B cell (primary cell): ENCODE measurements at places on chromosomes 2 and 18.

DNA sequence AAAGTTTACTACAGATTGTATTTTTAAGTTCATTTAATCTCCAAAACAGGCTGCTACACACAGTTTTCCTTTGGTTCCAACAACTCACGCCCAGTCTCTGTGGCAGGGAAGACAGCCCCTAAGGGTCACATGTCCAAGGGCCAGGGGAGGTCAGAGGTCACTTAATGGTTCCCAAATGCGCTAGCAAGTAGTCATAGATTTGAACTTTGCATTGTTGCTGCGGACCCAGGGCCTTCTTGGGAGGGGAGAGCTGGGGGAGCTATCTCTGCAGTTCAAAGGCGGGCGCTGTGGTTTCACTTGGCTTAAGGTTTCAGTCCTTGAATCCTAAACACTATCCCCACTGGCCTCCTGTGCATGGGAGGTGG is 74.8 kb upstream of the ZNF532 start:
- no peak for DNase-seq
- no peaks in the 10 kb centered on the region for H3K36me3 ChIP-seq
- H3K27ac ChIP-seq, result no peak overlapping the region
- no peak overlapping the region for H3K4me3 ChIP-seq
- peaks cover 13% of the 10 kb centered on the region for H3K4me1 ChIP-seq

- H3K27ac ChIP-seq, result no peak overlapping the region
- no peak overlapping the region for H3K4me3 ChIP-seq
- DNase-seq, result no peak
- H3K27me3 ChIP-seq, result no peaks in the 10 kb centered on the region
Observed at GRCh38 chr18:79866889-79867574, 69.3 kb downstream of the KCNG2 start.

- H3K36me3 ChIP-seq, result no peaks in the 10 kb centered on the region
- no peak overlapping the region for H3K27ac ChIP-seq
- H3K4me1 ChIP-seq, result peaks cover 32% of the 10 kb centered on the region
Observed at GRCh38 chr2:10119601-10120157, 2.9 kb upstream of the RRM2 start.

DNA sequence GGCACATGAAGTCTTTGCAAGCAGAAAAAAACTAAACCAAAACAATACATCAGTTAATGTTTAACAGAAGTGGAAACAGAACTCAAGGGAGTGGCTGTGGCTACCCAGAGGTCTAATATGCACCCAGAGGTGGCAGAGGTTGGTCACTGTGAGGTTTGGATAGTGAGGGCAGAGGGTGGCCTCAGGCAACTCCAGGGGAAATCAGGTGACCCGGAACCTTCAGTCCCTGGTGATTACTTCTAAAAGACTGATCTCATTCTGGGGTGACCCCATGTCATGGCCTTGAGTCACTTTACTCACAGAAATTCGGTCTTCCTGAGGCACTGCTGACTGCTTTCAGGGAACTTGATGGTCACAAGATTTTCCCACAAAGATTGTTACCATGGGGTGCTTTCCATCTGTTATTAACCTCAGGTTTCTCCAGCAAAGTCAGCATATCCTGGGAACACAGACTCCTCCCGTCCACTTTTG is 99.4 kb downstream of the TMEM17 start:
- peaks cover 3% of the 10 kb centered on the region for H3K4me1 ChIP-seq
- no peak for DNase-seq
- H3K27ac ChIP-seq, result no peak overlapping the region
- no peak overlapping the region for H3K4me3 ChIP-seq
- no peaks in the 10 kb centered on the region for H3K27me3 ChIP-seq

- no peaks in the 10 kb centered on the region for H3K27me3 ChIP-seq
- peaks cover 8% of the 10 kb centered on the region for H3K4me1 ChIP-seq
- H3K27ac ChIP-seq, result no peak overlapping the region
- H3K4me3 ChIP-seq, result no peak overlapping the region
- no peak for DNase-seq
Observed at GRCh38 chr2:9774266-9774665, 69.0 kb upstream of the TAF1B start.

DNA sequence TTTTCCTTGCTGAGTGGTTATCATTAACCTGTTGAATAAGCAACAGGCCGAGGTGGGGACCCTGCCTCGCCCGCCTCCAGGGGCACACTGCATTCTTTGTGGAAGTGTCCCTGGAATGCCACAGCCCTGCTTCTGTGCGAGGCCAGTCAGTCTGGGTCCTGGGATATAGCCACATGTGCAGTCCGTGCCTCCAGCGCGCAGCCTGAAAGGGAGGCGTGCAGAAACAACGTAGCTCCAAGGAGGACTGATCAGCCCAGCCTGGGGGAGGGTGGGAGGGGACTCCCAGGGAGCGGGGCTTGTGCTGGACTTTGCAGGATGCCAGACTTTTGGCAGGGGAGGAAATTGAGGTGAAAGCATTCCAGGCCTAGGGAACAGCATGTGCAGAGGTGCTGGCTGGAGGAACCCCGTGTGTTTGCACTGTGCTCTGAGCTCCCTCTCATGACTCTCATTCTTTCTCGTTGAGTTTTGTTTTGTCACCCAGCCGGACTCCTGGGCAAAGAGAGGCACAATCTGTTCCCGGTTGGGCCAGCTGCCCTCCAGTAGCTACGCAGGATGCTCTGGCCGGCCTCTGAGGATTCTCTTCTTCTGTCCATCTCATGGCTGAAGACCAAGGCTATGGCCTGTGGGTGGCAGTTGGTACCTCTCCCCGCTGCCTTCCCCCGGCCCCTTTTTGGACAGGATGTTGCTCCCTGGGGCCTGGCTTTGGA is 39.7 kb downstream of the HPCAL1 start:
- H3K4me3 ChIP-seq, result no peak overlapping the region
- peaks cover 38% of the 10 kb centered on the region for H3K4me1 ChIP-seq
- H3K27me3 ChIP-seq, result no peaks in the 10 kb centered on the region
- no peak overlapping the region for H3K27ac ChIP-seq

DNA sequence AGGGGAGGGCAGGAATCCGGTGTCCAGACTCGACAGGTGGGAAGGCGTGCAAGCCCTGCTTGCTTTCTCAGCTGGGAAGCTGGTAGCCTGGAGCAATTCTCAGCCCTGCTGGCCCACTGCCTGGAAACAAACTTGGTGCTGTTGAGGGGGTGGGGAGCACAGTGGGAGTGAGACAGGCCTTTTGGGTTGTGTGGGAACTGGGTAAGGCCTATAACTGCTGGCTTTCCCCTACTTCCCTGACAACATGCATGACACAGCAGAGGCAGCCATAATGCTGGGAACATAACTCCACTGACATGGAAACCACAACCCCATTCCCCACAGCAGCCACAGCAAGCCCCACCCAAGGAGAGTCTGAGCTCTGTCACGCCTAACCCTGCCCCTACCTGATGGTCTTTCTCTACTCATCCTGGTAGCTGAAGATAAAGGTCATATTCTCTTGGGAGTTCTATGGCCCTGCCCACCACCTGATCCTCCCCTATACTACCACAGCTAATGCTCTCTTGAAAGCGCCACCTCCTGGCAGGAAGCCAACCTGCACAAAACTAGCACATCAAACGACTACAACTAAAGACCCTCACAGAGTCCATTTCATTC is 122.9 kb upstream of the ACVR1C start:
- no peaks in the 10 kb centered on the region for H3K36me3 ChIP-seq
- peak; percentile 25 for DNase-seq
- no peaks in the 10 kb centered on the region for H3K27me3 ChIP-seq
- H3K4me1 ChIP-seq, result no peaks in the 10 kb centered on the region

- DNase-seq, result no peak
- H3K4me1 ChIP-seq, result no peaks in the 10 kb centered on the region
- no peaks in the 10 kb centered on the region for H3K36me3 ChIP-seq
- no peak overlapping the region for H3K4me3 ChIP-seq
- H3K27ac ChIP-seq, result no peak overlapping the region
- no peaks in the 10 kb centered on the region for H3K27me3 ChIP-seq
Observed at GRCh38 chr2:39275016-39275415, 31.2 kb upstream of the CDKL4 start.

DNA sequence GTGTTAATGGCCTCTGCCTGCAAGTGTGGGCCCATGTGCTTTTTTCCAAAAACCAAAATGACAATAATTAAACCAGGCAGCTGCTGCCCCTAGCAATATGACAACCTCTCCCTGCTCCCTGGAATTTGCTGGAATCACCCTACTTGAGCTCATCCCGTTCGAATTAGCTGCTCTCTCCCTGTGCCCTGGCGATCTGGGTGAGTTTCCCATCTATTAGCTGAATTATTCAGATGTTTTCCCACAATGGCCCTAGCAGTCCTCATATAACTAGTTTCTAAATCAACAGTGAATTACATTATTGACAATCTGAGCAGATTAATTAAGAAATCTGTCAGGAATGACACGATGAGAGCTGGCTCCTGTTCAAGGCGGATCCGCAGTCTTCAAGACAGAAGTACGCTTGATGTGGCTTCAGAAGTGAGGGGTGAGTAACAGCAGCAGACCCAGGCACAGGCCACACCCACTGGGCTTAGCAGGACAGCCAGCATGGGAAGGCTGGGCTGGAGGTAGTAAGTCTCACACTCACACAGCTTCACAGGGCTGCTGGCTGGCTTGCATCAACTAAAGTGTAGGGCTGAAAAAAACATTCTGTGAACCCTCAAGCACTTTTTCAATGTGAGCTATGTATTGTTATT is 366.2 kb upstream of the ID2 start:
- H3K36me3 ChIP-seq, result no peaks in the 10 kb centered on the region
- DNase-seq, result no peak
- H3K4me3 ChIP-seq, result no peak overlapping the region
- H3K4me1 ChIP-seq, result peaks cover 19% of the 10 kb centered on the region
- peaks cover 21% of the 10 kb centered on the region for H3K27me3 ChIP-seq

DNA sequence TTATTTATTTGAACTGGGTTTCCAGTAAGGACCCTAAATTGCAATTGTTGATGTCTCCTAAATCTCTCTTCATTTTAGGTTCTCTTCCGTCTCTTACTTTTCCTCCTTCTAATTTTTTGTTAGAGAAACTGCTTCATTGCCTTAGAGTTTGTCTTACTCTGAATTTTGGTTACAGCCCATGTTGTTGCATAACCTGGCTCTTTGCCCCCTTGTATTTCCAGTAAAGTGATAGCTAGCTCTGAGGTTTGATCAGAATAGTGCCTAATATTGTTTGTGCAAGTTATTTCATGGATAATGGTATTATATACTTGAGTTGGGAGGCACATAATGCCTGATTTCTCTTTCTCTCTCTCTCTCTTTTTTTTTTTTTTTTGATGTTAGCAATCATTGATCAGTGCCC is 71.8 kb downstream of the MGAT5 start:
- H3K4me3 ChIP-seq, result no peak overlapping the region
- peak overlapping the region; percentile 61 for H3K27ac ChIP-seq
- DNase-seq, result no peak
- H3K4me1 ChIP-seq, result peaks cover 51% of the 10 kb centered on the region
- H3K36me3 ChIP-seq, result peaks cover 3% of the 10 kb centered on the region

DNA sequence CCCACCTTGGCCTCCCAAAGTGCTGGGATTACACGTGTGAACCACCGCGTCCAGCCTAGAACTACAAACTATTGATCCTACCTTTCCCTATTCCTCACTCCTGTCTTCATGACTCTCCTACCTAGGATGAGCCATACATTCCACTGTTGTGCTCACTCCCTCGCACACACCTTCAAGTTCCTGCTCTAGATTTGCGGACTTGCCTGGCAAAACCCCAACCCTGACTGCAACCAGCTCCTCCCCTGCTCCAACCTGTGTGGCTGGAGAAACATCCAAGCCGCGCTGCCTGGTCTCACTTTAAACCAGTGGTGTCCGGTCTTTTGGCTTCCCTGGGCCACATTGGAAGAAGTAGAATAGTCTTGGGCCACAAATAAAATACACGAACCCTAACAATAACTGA is 5.0 kb upstream of the DNPEP start:
- DNase-seq, result no peak
- H3K4me3 ChIP-seq, result no peak overlapping the region
- no peak overlapping the region for H3K27ac ChIP-seq
- peaks cover 7% of the 10 kb centered on the region for H3K4me1 ChIP-seq
- no peaks in the 10 kb centered on the region for H3K36me3 ChIP-seq
